ENCODE measurements at places on chromosomes 5 and 9.

GRCh38 chr5:135376961-135377624 is 21.9 kb downstream of the MACROH2A1 start:
- DNase-seq = peak; percentile 79

- DNase-seq = no peak
Measured at GRCh38 chr9:86503942-86504341, 149.7 kb upstream of the TUT7 start.

- peak; percentile 8 for DNase-seq
Measured at GRCh38 chr9:99516657-99517049, 294.6 kb downstream of the SEC61B start.

- no peak for DNase-seq
Measured at GRCh38 chr5:174807471-174807870, 83.1 kb downstream of the MSX2 start.

DNA sequence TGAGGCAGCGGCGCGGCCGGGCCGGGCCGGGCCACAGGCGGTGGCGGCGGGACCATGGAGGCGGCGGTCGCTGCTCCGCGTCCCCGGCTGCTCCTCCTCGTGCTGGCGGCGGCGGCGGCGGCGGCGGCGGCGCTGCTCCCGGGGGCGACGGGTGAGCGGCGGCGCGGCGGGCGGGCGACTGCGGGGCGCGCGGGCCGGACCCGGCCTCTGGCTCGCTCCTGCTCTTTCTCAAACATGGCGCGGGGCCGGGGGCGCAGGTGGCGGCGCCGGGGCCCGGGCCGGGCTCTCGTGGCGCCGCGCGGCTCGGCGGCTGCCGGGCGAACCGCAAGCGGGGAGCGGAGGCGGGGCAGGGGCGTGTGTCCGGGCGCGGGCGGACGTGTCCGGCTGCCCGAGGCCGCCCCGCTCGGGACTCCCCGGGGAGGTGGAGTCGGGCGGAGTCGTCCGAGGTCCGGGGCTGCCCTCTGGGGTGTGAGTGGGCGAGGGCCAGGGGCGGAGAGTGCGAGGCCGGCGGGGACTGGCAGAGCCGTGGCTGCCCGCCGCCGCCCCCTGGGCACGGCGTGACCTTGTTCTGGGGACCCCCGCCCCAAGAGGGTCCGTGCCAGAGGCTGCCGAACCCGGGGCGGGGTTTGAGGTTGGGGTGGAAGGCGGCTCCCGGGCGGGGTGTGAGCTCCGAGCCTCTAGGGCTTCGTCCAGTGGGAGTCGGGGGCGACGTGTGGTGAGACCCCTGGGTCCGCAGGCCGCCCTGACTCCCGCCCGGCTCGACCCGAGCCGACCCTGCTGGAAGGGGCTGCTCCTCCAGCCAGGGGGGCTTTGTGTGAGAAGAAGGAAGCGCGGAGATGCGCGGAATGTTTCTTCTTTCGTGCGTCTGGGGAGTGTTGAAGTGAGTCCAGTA is 485 bp downstream of the TGFBR1 start:
- peak; percentile 43 for DNase-seq

DNA sequence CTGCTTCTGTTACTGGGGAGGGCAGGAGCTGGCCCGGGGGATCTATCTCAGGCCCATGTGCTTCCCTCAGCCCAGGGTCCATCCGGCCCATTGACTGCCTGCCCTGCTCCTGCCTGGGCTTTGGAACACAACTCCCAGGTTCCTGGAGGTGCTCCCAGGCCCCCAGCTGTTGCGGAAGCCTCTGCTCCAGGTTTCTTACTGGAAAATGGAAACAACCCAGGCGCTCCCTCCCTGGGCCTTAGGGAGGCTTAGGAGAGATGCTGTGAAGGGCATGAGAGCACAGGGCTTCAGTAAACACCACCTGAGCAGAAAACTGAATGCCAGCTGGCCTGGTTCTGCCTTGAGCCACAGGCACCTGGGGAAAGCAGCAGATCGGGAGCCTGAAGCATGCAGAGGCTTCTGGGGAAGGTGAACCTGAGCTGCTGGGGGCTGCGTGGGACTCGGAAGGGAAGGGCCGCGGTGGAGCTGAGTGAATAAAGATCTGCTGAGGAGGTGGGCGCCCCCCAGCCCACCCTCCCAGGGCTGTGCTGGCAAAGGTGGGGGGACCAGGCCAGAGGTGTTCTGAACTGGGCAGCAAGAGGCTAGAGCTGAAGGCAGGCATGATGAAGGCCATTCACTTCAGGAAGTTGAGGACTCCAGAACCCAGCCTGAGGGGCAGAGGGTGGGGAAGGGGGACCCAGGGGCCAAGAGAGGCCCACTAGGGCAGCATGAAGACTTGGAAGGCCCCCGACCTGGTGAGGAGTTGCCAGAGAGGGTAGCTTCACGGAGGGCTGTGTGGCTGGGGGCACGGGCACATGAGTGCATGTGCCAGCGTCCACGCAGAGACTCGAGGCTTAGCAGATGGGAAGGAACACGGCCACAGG is 64.8 kb downstream of the SHB start:
- no peak for DNase-seq

- no peak for DNase-seq
Measured at GRCh38 chr5:15069407-15069905, 197.9 kb upstream of the ANKH start.

GRCh38 chr5:131634238-131634637 is 791 bp downstream of the RAPGEF6 start:
- DNase-seq = no peak

DNA sequence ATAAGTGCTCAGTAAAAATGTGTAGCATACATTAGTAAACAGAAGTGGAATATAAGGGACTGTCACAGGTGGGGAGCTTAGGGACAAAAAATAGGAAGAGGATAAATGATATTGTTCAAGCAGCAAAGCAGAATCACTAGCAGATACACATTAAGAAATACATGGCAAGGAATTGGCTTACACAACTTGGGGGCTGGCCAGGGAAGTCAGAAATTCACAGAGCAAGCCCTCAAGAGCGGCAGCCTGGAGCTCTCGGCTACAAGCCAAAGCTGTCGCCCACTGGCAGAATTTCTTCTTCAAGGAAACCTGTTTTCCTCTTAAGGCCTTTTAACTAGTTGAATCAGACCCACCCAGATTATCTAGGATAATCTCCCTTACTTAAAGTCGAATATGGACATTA is 73.0 kb upstream of the SMIM23 start:
- no peak for DNase-seq

GRCh38 chr5:124643336-124643735 is 103.1 kb downstream of the ZNF608 start:
- no peak for DNase-seq

DNA sequence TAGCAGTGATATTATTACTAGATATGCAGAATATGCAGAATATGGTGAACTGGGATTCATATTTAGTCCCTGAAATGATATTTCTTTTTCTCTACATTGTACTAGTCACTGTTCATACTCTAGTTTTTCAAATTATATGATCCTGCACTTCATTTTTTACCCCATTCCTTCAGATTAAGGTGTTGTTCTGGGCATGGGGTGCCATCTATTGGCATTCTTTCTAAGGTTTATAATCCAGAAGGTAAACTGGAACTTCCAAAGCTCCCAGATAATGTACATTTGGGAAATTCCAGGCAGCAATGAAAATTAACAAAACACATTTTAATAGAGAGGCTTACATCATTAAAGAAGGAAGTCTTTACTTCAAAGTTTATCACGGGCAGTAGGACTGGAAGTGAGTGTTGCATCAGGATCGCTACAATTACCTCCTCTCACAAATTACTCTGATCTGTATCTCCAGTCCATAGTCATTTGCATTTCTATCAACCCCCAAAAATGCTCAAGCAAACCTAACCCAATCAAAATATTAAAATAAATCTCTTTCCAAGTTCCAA is 12.5 kb downstream of the RFX3 start:
- DNase-seq = no peak

- no peak for DNase-seq
Measured at GRCh38 chr5:89484962-89485361, 602.0 kb upstream of the MEF2C start.

- peak; percentile 73 for DNase-seq
Measured at GRCh38 chr5:68285851-68286611, 70.5 kb downstream of the PIK3R1 start.

DNA sequence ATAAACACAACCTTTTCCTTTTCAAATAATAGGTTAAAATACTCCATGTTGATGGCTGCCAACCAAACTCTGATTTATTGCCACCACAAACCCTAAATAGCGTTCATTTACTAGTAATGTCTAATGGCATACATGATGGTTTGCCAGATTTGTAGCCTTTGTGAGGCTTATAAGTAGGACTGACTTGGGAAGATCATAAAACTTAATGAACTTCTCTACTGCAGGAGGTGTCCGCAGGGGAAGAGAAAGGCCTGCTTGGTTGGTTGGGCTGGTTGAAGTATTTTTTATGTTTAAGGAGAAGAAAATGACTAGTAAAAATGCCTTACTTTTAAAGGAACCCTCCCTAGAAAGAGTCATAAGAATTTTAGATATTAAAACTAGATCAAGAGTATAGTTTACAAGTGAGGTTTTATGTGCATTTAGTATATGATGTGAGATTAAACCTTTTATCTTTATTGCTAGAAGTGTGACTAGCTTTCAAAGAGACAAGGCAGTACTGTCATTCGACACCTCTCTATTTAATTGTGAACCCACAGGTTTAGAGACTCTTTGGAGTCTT is 5.0 kb downstream of the PBX3 start:
- DNase-seq = no peak

- no peak for DNase-seq
Measured at GRCh38 chr5:154620411-154620810, 134.8 kb upstream of the LARP1 start.

DNA sequence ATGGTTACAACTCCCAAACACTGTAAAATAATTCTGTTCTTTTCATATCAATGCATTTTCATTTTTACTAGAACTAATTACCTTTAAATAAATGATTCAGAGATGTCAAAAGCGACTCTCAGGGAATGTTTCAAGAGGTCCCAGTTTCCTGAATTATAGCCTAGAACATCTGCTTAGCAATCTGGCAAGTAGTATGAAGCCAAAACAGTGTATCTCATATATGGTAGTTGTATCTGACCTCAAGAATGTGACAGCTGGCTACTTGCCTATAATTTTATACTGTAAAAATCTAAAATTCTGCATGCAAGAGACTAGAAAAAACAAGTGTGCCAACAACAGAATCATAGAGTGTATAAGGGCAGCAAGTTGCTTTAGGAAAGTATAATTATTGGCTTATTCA is 187.7 kb upstream of the POU5F2 start:
- DNase-seq = no peak

- DNase-seq = no peak
Measured at GRCh38 chr5:2588850-2589501, 162.5 kb downstream of the IRX2 start.

- no peak for DNase-seq
Measured at GRCh38 chr5:67283988-67284487, 87.4 kb upstream of the CD180 start.

- peak; percentile 79 for DNase-seq
Measured at GRCh38 chr5:151141535-151141934, 16.0 kb downstream of the ANXA6 start.

- no peak for DNase-seq
Measured at GRCh38 chr9:118455259-118455658, 751.1 kb downstream of the TLR4 start.

DNA sequence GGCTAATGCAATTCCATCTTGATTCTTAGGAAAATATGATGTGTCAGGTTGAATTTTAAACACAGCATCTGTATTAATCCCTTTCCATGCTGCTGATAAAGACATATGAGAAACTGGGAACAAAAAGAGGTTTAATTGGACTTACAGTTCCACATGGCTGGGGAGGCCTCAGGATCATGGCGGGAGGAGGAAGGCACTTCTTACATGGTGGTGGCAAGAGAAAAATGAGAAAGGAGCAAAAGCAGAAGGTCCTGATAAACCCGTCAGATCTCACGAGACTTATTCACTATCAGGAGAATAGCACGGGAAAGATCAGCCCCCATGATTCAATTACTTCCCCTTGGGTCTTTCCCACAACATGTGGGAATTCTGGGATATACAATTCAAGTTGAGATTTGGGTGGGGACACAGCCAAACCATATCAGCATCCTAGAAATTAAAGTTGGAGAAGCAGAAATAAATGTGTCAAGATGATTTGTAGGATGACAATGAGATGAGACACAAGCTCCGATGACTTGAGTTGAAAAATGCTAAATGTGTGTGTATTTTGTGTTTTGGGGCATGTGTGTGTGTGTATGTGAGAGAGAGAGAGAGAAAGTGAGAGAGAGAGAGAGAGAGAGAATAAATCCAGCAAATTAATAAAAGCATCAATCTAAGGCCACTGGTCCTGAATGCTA is 48.5 kb upstream of the ANKRD55 start:
- DNase-seq = no peak

GRCh38 chr5:136115183-136115865 is 17.3 kb upstream of the SMAD5 start:
- DNase-seq = peak; percentile 33

GRCh38 chr5:179908528-179908927 is 831 bp upstream of the TBC1D9B start:
- DNase-seq = no peak

GRCh38 chr9:114426046-114426948 is 38.5 kb upstream of the AKNA start:
- DNase-seq = no peak

DNA sequence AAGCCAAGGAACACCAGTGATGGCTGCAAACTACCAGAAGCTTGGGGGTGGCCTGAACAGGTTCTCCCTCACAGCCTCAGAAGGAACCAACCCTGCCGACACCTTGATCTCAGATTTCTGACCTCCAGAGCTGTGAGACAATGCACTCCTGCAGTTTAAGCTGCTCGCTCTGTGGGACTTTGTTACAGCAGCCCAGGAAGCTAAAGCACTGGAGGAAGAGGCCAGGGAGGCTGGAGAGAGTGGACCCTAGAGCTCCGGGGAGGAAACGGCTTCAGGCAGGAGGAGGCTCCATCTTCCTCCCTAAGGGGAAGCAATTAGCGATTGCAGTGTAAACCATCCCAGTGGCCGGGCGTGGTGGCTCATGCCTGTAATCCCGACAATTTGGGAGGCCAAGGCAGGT is 25.1 kb downstream of the BARX1 start:
- no peak for DNase-seq

DNA sequence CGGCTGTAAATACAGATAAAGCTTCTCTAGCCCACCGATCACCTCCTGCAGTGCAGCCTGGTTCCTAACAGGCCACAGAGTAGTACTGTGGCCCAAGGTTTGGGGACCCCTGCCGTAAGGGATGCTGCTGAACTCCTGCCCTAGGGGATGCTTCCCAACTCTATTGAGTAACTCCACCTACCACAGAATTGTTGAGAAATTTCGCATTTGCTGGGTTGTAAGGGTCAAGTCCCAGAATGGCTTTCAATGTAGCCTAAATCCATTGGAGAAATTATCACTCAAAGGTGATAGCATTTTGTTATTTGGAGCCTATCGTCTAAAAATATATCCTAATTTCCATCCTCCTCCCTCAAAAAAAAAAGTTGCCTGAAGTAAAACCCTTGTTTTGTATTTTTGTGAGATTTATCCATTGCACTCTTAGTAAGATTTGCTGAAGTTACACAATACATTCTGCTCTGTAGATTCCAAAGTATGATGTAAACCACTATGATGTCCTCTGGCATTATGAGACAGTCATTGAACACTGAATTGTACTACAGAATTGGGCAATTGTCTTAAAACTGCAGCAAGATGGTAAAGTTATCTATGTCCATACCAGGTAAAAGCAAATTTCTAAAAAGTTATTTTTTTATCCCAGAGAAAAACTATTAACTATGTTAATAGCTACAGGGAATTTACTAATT is 14.0 kb downstream of the ACTBL2 start:
- no peak for DNase-seq
